ENCODE measurements at places on chromosomes 5 and 9.

GRCh38 chr5:94508461-94509148 lies 109.8 kb downstream of the KIAA0825 start:
- no peak for DNase-seq

DNA sequence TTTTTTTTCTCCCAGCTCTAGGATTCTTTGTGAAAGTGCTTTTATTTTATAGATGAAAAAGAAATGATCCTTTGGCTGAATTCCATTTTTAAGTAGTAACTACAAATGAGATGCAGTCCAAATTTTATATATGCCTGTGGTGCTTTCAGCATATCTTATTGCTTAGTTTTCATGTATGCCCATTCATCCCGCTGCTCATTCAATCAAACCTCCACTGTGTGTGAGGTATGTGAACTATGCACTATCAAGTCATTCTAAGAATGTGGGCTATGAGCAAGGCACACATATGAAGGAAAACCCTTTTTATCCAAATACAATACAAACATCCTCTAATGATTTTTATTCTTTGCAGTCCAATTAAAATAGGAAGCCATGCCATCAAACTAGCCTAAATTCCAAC lies 1069.1 kb upstream of the DMAC1 start:
- no peak for DNase-seq

DNA sequence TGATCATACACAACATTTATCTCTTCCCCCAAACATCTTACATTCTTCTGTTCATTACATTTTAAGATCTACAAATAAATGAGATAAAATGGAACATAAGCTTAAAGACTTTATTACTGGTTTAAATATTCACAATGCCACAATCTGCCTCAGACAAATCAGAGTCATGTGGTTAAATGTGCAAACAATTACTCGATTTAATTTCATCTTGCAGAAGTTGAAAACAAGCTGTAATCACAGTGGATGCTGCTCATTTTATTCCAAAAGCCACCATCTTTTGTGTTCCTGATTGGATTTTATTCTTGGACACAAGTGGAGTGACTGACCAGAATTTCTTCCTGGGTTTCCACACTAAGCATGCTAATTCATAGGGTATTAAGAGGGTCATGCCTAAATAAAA lies 33.2 kb downstream of the SPOCK1 start:
- no peak for DNase-seq

GRCh38 chr9:94806307-94806893 lies 79.9 kb downstream of the AOPEP start:
- DNase-seq: no peak

DNA sequence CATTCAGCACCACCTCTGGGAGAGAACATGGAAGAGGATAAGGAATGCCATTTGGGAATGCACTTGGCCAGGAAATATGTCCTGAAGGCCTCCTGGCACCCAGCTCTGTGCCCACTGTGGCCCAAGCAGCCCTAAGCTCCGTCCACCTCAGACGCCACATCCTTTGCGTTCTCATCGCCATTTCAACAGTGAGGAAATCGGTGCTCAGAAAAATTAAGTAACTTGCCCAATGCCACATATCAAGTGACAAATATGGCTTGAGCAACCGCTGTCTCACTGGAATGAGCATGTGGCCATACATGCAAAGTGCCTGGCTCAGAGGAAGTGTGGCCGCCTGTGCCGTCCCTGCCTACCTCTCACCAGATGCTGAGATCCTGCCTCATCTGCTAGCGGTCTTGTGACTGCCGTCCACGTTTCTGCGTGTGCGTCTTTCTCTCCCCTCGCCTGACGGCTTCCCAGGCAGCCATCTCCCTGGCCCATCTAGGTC lies 984 bp upstream of the DOK3 start:
- no peak for DNase-seq

DNA sequence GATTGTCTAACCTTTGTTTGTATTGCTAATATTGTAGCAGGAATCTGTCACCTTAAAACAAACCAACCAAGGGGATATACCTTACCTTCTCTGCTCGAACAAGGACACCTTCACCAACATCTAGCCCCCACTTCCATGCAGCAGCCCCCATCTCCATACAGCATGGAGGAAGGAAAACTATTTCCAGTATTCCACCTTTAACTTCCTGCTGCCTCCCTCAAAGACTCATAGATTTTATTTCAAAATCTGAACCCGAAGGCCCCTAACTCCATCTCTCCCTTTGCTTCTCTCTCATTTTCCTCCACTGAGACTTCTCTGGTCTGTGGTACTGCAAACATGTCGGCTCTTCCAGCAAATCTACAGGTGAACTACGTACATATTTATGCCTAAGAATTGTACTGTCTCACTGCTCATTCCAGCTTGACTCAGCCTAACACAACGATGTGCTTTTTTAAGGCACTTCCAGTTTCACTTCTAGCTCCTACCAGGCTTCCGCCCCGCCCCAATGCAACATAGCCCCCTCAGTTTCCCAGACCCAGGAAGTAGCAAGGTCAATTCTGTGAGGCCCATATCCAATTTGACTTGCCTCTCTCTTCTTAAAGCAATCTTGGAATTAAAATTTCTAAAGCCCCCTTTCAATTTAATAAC lies 70.7 kb upstream of the RNF38 start:
- peak; percentile 83 for DNase-seq
